T-helper 17 cell (primary cell): ENCODE measurements at places on chromosomes 7 and 10. TPM values are rescaled to one million over a fixed set of nuclear protein-coding genes. Genes with fewer than 3 reads are reported as not detected.

GDF2 gene
- total RNA-seq = not detected

ERVW-1 gene
- total RNA-seq = not detected

SUN3 gene
- not detected for total RNA-seq

- H3K36me3 ChIP-seq = peaks cover 8% of the 10 kb centered on the region
- H3K4me1 ChIP-seq = peaks cover 75% of the 10 kb centered on the region
- no peaks in the 10 kb centered on the region for H3K27me3 ChIP-seq
- H3K27ac ChIP-seq = no peak overlapping the region
Measured at GRCh38 chr7:130922206-130923112, 188.5 kb upstream of the KLF14 start.

DNA sequence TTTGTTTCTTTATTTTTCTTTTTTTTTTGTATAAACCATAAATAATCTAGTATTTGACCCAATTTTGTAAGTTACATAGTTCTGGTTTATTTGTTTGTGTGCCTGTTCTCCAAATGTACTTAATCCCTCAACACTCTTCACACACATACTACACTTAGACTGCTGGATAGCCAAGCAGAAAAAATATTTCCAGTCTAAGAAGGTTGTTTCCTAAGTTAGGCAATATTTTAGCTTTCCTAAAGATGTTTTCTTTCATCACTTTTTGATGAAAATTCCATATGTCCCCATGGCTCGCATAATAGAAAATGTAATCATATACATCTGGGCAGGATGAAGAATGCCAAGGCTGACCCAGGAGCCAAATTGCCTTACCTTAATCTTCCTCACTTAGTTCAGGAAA is 105.3 kb downstream of the PPP1R3A start:
- no peaks in the 10 kb centered on the region for H3K36me3 ChIP-seq
- H3K4me3 ChIP-seq = no peak overlapping the region

GRCh38 chr10:48609899-48610584 is 5.2 kb upstream of the ARHGAP22 start:
- H3K27me3 ChIP-seq = peaks cover 68% of the 10 kb centered on the region
- H3K36me3 ChIP-seq = peaks cover 2% of the 10 kb centered on the region
- DNase-seq = no peak
- peaks cover 7% of the 10 kb centered on the region for H3K4me1 ChIP-seq
- no peak overlapping the region for H3K27ac ChIP-seq

- peak overlapping the region; percentile 98 for H3K27ac ChIP-seq
- H3K36me3 ChIP-seq = no peaks in the 10 kb centered on the region
- H3K4me3 ChIP-seq = peak overlapping the region; percentile 73
- peaks cover 24% of the 10 kb centered on the region for H3K4me1 ChIP-seq
- no peak for DNase-seq
Measured at GRCh38 chr10:35135861-35136260, 9.2 kb downstream of the CREM start.

DNA sequence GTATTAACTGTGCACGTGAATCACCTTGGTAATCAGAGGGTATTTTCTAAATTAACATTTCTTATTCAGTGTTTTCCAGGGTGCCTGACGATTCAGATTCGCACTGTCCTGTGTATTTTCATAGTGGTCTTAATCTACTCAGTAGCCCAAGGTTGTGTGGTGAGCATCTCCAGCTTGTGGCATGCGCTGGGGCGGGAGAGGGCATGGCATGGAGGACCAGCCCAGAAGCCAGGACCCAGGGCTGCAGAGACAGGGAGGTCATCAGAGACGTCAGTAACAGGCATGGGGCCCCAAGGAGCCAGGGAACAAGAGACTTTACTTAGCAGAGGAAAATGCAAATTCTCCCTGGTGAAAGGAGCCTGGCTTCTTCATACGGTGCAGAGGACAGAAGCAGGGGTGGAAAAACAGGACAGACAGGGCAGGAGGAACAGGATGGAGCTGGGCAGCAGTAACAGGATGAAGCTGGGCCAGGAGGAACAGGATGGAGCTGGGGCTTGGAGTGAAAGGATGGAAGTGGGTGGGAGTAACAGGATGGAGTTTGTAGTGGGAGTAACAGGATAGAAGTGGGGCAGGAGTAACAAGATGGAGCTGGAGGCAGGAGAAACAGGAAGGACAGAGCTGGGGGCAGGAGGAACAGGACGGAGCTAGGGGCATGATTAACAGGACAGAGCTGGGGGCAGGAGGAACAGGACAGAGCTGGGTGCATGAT is 110.9 kb downstream of the ADCY1 start:
- no peak for DNase-seq
- no peak overlapping the region for H3K4me3 ChIP-seq
- H3K27ac ChIP-seq = no peak overlapping the region
- H3K4me1 ChIP-seq = peaks cover 4% of the 10 kb centered on the region

DNA sequence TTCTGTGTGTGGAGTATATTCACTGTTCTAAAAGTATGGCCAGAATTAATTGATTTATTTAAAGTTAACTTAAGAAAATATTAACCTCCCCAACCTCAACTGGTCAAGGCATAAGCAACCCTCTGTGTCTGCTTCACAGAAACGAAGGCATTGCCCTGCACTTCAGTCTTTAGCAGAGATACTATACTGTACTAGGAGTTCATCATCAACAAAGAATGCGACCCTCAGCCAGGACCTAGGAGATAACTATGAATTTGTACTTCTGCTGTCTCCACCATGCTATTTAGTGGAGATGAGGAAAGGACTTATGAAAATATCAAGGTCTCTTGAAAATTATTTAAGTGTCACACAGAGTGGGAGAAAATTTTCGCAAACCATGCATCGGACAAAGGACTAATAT is 35.7 kb upstream of the SEMA3D start:
- H3K4me1 ChIP-seq = no peaks in the 10 kb centered on the region
- DNase-seq = no peak
- no peaks in the 10 kb centered on the region for H3K27me3 ChIP-seq
- no peak overlapping the region for H3K27ac ChIP-seq
- H3K36me3 ChIP-seq = no peaks in the 10 kb centered on the region
- no peak overlapping the region for H3K4me3 ChIP-seq
